BJ (cell line): ENCODE measurements at places on chromosomes 6 and 20. TPM values are rescaled to one million over a fixed set of nuclear protein-coding genes. Genes with fewer than 3 reads are reported as not detected.

Gene ZNF341
- 1.3 and 2.9 TPM in 2 replicates for polyA plus RNA-seq

Gene CST4
- not detected in 2 replicates for polyA plus RNA-seq

Gene PDE10A
- polyA plus RNA-seq, result 0.36 and 0.40 TPM in 2 replicates

Gene MED23
- polyA plus RNA-seq, result 16.5 and 28.5 TPM in 2 replicates

Gene CYP21A2
- 0.11 and 0.29 TPM in 2 replicates for polyA plus RNA-seq

Gene NRN1
- 1.0 and 1.1 TPM in 2 replicates for polyA plus RNA-seq

Gene SH3BGRL2
- 0.37 and 0.66 TPM in 2 replicates for polyA plus RNA-seq

Gene DEFB124
- not detected in 2 replicates for polyA plus RNA-seq

Gene OR10C1
- polyA plus RNA-seq, result not detected in 2 replicates

Gene RSPO4
- 0.32 and 0.52 TPM in 2 replicates for polyA plus RNA-seq

Gene EFCAB8
- not detected in 2 replicates for polyA plus RNA-seq

Gene SNAP91
- not detected in 2 replicates for polyA plus RNA-seq

Gene LRRN4
- polyA plus RNA-seq, result 0.04 and 0.06 TPM in 2 replicates

Gene SLC17A1
- not detected in 2 replicates for polyA plus RNA-seq

Gene NNAT
- polyA plus RNA-seq, result not detected in 2 replicates

Gene EYS
- polyA plus RNA-seq, result 0.04 TPM in 1 of 2 replicates, not detected in the other

Gene NMBR
- 0.07 TPM in 1 of 2 replicates, not detected in the other for polyA plus RNA-seq

Gene ZNF334
- 0.93 and 1.8 TPM in 2 replicates for polyA plus RNA-seq

Gene REM1
- not detected in 2 replicates for polyA plus RNA-seq

Gene ZNF311
- 0.74 and 1.0 TPM in 2 replicates for polyA plus RNA-seq

Gene MAP7
- polyA plus RNA-seq, result 0.29 and 0.45 TPM in 2 replicates

Gene SLA2
- polyA plus RNA-seq, result not detected in 2 replicates

Gene F13A1
- not detected in 2 replicates for polyA plus RNA-seq

Gene GFRA4
- polyA plus RNA-seq, result not detected in 2 replicates

Gene VNN1
- not detected in 2 replicates for polyA plus RNA-seq
